ENCODE measurements at places on chromosomes 1 and 21.

DNA sequence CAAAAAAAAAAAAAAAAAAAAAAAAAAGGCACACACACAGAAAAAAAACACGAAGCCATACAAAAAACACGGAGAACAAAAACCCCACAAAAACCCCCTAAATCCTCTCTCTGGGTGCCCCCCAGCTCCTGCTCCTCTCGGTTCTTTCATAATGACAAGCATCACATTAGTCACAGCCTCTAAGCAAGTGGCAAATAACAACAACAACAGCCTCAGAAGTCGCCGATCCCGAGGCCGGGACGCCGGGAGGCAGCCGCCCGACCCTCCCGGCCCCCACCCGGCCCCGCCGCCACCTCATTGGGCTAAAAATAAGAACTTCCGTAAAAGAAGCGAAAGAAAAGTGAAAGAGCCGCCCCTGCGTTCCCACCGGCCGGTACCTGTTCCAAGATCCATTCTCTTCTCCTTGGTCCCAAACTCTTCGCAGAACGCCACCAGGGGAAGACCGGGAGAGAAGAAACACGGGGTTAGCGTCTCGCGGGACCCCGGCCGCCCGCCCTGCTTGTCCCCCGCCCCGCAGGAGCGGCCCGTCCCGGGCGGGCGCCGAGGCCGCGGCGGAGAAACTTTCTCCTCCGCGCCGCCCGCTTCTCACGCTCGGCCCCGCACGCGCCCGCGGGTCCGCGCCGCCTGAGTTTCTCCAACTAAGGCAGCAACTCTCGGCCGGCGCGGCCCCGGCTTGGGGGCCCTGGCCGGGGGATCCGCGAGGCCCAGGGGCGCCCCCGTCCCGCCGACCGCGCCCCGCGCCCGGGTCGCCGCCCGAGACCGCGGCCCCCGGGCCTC, 102.8 kb downstream of the CASZ1 start:
- DNase-seq = peak; percentile 49

DNA sequence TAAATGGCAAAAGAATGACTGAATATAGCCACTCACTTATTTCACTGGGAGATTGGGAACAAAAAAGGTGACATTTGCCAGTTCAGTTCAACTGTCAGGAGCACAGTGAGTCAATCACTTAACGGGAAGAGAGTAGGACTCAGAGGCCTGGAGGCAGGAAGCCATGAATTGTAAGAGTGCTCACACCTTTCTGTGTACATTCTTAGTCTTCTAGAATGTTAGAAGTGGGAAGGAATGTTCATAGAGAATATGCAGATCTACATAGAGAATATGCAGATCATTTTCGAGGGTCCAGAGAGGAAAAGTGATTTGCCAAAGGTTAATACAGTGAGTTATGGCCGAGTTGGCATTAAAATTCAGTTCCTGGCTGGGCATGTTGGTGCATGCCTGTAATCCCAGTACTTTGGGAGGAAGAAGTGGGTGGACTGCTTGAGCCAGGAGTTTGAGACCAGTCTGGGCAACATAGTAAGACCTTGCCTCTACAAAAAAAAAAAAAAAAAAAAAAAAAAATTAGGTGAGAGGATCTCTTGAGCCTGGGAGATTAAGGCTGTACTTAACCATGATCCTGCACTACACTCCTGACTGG, 8.3 kb downstream of the IL20 start:
- no peak for DNase-seq

DNA sequence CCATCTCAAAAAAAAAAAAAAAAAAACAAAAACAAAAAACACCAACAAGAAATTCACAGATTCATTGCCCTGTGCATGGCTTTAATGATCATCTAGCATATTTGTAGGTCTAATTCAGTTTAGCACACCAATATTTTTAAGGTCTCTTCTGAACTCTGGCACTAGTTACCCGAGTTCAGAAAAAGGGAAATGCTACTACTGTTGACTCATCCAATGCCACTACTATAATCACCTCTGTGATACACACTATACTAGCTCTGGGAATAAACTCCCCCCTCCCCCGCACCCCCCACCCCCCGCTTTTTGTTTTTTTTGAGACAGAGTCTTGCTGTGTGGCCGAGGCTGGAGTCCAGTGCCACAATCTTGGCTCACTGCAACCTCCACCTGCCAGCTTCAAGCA, 55.6 kb downstream of the FBXO42 start:
- no peak for DNase-seq

DNA sequence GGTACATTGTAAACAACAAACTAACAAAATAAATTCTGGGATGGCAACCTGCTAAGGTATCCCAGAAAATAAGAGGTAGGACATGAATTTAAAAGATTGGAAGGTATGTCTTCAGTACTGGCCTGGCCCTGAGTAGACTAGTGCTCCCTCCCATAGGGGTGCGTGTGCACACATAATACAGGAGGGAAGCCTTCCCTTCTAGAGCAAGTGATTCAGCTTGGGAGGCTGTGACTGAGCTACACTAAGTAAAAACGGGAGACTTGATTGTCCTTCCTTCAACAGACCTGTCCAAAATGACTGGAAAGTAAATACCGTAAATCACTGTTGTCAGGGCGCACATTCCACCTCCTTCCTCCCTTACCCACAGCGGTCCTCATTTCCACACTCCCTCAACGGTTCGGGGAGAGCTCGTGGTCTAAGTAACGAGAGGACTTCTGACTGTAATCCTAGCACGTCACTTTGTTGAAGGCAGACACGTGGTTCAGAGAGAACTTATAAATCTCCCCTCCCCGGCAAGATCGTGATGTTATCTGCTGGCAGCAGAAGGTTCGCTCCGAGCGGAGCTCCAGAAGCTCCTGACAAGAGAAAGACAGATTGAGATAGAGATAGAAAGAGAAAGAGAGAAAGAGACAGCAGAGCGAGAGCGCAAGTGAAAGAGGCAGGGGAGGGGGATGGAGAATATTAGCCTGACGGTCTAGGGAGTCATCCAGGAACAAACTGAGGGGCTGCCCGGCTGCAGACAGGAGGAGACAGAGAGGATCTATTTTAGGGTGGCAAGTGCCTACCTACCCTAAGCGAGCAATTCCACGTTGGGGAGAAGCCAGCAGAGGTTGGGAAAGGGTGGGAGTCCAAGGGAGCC, at the start of gene TGFB2:
TSS of gene TGFB2 (plus strand) at position 523 of the 859 bp plus-strand sequence. CDS start 1,366 bp downstream, outside the sequence.
- peak; percentile 54 for DNase-seq

DNA sequence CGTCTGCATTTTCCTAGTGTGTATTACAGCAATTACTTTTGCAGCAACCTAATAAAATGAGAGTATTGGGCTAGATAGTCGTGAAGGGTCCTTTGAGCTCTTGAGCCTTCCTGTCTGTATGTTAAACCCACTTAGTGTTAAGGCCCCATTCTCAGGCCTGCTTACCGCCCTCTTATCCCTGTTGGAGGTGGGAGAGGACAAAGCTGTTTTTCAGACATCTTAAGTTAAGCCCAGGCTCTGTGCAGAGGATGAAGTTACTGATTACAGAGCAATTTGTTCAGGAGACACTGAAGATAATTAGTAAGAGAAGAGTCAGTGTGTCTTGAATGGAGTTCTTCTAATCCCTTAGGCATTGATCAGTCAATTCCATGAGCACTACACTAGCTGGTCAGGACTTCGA, 114.6 kb downstream of the UCK2 start:
- no peak for DNase-seq

GRCh38 chr1:169785267-169785666, 9.4 kb downstream of the METTL18 start:
- no peak for DNase-seq
